ENCODE measurements at places on chromosomes 3 and 15.

DNA sequence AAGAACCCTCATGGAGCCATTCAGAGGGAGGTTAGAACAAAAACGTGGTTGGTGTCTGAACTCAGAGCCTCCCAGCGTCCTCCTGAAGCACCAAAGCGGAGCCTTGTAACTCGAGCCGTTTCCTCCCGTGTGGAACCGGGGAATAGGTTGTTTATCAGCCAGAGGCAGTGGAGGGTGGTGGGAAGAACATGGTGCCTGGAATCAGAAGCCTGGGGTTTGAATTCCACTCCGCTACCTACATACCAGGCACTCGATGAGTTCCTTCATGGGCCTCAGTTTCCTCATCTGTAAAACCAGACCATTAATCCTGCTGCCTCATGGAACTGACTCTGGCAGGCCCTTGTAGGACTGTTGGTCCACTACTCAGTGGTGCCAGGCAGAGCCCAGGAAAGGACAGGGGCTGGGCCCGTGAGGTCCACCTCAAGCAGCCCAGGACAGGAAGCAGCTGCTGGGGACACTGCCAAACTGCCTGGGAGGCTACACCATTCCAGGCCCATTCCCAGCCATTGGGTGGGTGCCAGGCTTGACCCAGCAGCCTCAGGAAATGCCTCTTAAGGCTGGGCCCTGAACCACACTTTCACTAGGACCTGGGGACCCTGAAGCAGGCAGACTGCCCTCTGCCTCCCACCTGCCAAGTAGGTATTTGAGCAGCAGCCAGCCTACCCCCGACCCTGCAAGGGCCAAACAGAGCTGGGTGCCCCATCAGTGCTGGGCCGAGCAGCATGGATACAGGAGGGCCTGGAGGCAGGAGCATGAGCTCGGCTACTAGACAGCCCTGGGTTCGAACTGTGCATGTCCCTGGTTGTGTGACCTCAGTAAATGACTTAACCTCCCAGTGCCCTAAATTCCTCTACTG lies 33.4 kb downstream of the PRKCD start:
- DNase-seq = no peak

GRCh38 chr3:11273891-11274291 lies 1.7 kb downstream of the ATG7 start:
- no peak for DNase-seq

- DNase-seq = no peak
Observed at GRCh38 chr3:11776346-11776745, 70.3 kb downstream of the TAMM41 start.

GRCh38 chr15:39381517-39381916 lies 199.4 kb upstream of the THBS1 start:
- DNase-seq = no peak

DNA sequence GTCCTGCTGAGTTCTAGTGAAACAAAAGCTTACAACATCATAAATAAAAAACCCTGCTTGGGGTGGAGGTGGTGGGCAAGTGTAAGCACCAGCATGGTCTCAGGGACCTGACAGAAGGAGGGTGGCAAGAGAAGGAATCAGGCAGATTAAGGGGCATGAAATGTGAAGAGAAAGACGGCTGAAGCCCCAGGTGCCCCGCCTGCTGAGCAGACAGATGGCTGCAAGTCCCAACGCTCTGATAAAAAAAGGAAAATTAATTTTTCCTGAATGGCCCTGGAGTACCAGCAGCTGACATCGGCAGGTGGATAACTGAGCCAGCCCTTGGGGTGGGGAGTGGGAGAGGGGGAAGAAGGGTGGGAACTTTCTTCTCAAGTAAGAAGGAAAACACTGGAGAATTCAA lies 137.9 kb downstream of the XXYLT1 start:
- no peak for DNase-seq

- DNase-seq = no peak
Observed at GRCh38 chr3:152296971-152297370, 28.2 kb downstream of the MBNL1 start.

DNA sequence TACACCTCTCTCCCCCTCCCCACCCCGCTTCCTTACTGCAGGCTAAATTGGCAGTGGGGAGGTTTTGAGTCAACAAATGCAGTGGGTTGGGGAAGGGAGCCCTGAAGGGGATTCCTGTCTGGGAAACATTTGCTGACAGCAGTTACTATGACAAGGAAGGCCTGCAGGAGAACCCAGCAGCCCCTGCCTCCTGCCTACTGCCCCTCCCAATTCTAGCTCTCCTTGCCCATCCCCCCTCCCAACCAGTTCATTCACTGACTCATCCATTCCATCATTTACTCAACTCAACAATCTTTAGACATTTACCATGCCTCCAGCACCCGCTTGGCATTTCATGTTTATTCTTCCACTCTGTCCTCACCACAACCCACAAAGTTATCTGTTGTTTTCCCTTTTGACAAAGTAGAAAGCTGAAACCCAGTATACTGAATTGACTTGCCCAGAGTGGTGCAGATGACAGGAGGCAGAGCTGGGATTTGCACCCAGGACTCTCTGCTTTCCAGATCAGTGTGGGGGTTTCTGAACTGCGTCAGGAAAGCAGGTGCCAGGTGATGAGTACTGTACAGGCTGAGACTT lies 75.0 kb downstream of the MAGEF1 start:
- DNase-seq = peak; percentile 66

- peak; percentile 90 for DNase-seq
Observed at GRCh38 chr3:123489400-123490004, 40.6 kb upstream of the ADCY5 start.

GRCh38 chr3:185534511-185534910 lies 17.9 kb downstream of the LIPH start:
- no peak for DNase-seq

- DNase-seq = no peak
Observed at GRCh38 chr3:9388142-9388541, 9.3 kb upstream of the SETD5 start.

DNA sequence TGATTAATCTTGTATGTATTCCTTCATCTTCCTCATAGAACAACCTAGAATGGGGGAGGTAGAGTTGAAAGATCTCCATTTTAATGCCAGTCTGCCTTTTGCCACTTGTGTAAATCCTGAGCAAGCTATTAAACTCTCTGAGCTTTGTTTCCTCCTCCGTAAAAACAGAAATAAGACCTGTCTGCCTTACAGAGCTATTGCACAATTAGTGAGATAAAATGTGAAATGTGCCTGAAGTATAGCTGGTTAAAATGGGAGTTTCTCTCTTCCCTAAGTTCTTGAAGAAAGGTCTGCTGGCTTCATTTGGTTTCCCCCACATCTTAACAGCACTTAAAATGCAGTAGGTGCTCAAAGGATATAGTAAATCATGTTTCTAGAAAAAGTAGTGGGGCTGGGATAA lies 19.0 kb downstream of the ALDH1A2 start:
- no peak for DNase-seq

GRCh38 chr15:64634576-64635498 lies 140.6 kb downstream of the RBPMS2 start:
- DNase-seq = peak; percentile 81

DNA sequence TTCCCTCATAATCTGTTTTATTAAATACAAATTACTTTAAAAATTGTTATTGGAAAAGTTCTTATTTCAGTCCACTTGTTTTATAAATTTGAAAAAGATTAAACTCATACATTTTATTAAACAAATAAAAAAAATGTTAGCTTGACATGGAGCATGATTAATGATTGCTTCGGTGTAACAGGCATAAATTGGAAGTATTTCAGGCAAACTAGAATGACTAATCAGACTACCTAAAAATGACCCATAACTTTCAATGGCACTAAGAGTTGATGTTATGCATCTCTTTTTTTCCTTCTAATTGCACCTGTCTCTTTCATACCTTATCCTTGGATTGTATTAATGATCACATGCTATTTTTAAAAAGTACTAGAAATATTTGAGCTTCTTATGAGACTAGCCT lies 343.3 kb downstream of the ZNF385D start:
- no peak for DNase-seq

GRCh38 chr15:34582461-34583371 lies 735 bp downstream of the GOLGA8B start:
- peak; percentile 67 for DNase-seq

DNA sequence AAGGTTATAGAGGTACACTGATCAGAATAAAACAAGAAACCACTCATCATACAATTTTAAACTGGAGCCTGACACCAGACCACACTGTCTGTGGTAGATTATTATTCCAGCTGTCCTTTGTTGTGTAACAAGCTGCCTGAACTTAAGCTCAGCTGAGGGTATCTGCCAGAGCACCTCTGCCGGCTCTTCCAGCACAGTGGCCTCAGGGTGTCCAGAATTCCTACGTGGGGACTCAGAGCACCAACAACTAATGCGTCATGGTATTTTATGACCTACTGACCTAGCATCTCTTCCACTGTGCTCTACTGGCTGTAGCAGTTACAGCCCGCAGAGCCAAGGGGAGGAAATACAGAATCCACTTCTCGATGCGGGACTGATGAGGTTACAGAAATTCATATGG lies 15.6 kb upstream of the RAF1 start:
- peak; percentile 27 for DNase-seq

GRCh38 chr3:32709346-32709745 lies 24.4 kb downstream of the CNOT10 start:
- DNase-seq = no peak

GRCh38 chr3:42503957-42504333 lies 1.5 kb downstream of the VIPR1 start:
- DNase-seq = no peak

DNA sequence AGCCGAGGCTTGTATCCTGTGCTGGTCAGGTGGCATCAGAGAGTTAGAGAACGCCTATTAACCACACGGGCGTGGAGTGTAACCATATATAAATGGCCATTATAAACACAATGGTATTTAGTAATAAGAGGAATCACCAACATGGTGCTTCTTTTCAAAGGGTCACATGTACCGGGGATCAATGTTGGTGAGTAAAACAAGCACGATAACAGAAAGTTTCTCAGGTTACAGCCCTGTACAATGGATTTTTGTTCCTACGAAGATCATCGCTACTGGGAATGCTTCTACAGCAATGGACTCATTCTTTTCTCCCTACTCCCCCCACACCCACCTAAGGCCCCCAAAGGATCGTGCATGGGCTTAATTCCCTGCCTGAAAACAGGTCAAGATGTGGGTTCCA lies 42.5 kb downstream of the MEIS2 start:
- no peak for DNase-seq

DNA sequence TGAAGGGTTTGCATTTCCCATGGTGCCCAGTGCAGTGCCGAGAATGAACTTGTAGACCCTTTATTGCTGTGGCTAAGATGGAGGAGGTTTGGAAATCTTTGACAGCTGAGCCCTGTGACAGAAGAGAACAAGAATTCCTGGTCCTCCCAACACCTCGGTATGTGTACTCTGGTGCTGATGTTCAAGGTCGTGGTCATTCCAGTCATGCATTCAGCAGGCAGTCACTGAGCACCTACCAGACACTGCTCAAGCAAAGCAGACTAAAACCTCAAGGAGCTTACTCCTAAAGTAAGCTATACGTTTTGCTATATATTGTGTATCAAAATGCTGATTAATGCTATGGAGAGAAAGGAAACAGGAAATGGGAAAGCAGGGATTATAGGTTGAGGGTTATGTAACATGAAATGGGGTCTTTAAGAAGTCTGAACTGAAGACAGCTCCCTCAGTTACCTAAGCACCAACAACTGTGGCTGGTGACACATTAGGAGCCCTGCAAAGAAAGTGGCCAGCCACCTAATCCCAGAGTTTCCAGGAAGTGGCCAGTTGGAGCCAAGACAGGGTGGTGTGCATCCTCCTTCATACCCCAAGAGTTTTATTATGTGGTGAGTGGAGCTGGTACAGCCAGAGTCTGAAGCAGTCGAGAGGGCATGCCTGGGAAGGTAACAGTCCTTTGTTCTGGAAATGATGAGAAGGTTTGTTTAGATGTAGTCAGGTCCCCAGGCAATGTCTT lies 65.0 kb downstream of the CCNL1 start:
- no peak for DNase-seq

DNA sequence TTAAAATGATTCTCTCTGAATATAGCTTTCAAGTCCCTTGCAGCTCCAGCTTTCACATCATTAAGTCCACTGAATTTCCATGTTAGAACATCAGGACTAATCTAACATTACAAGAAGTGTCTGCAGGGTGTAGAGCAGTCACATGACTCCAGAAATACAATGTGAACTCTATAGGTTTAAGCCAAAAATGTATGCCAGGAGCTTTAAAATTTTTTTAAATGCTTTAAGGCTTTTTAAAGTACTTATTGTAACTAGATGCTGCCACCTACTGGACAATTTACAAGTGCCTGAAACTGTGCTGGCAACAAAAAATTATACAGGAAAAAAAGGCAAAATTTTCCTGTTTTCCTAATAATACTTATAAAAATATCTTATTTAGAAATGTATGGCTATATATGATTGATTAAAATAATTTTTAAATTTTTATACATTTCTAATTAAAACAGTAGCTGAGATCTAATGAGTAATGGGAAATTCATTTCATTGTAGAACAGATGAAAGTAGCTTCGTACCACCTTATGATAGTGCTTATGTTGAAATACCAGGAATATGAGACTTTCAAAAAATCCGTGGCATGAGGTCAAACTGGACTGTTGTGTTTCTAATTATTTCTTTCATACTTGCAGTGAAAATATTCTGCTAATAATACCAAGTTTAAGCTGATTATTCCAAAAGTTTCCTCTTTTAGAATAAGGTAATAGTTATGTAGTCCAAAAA lies 25.7 kb downstream of the FSIP1 start:
- DNase-seq = peak; percentile 87

DNA sequence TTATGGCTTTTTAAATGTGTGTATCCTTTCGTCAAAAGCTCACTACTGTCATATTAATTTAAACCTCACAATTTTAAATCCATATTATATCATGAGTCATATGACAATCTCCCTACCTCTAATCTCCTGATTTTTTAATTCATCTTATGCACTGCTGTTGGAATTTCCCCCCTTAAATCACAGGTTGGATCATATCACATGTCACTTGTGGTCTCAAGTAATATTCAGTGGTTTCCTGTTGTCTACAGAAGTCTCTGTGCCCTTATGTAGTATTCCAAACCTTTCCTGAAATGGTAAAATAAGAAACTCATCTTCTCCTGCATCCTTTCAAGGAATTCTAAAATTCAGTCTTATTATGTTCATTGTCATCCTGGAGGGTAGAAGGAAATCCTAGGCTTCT lies 116.0 kb upstream of the CBLB start:
- no peak for DNase-seq

DNA sequence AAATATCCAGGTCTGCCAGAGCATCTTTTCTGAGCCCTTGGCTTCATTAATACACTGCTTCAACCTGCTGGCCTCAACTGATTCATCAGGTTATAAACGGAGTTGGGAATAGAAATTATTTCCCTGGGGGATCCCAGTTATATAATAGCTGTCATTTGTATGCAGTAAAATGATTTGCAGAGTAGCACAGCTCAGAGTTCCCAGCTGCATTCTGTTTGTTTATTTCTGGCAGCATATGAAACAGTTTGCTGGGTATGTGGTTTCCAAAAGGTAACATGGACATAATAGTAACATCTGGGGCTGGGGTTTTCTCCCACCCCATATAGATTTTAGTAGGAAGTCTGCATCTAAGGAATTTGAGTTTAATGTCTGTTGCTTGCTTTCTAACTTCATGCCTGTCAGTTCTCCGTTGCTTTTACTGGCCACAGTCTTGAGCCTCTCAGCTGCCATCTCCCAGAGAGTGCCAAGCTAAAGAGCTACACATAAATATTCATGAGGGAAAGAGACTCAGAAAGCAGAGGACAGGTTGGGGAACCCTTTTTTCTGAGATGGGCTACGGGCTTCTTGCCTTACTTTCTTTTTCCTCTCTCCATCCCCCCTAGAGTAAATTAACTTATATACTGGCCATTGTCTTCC lies 124.6 kb downstream of the TMEM108 start:
- no peak for DNase-seq

GRCh38 chr3:122680475-122681283 lies at the start of gene PARP14:
Gene PARP14, plus strand, starts transcription at chr3:122680839. Its CDS starts 45 bp downstream, at chr3:122680884.
- DNase-seq = peak; percentile 85

GRCh38 chr3:70085613-70086012 lies 86.1 kb downstream of the SAMMSON start:
- DNase-seq = no peak
